ENCODE measurements at places on chromosomes 16 and 17.

- no peak for DNase-seq
Observed at GRCh38 chr17:44262654-44263225, 5.2 kb downstream of the SLC4A1 start.

DNA sequence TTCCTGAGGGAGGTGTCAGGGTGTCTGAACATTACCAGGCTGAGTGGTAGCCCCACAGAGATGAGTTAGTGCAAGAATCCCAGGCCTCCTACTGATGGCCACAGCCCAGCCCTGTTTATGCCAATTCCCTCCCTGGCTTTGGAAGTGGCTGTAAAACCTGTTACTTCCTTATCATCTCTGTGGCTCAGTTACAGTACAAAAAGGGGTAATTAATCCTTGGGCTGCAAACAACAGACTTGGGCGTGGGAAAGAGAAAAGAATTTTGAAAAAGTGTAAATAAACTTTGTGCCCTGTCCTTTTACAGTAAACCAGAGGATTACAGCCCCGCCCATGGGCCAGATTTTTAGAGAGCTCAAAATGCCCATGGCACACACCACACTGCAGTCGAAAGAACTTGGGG is 73.1 kb upstream of the AXIN2 start:
- no peak for DNase-seq

- DNase-seq, result no peak
Observed at GRCh38 chr17:57133486-57133885, 48.4 kb downstream of the AKAP1 start.

GRCh38 chr17:76822184-76822778 is 45.9 kb upstream of the MGAT5B start:
- no peak for DNase-seq

- DNase-seq, result no peak
Observed at GRCh38 chr17:44793885-44794842, 35.4 kb downstream of the ADAM11 start.

GRCh38 chr17:80035687-80035936 is at the start of gene TBC1D16:
Gene TBC1D16 (minus strand): TSS chr17:80035872. CDS start chr17:80013547, 22,325 bp downstream.
- no peak for DNase-seq

- no peak for DNase-seq
Observed at GRCh38 chr16:50857881-50858280, 116.0 kb downstream of the CYLD start.

GRCh38 chr17:28199115-28199514 is 119.9 kb upstream of the TMEM97 start:
- no peak for DNase-seq

DNA sequence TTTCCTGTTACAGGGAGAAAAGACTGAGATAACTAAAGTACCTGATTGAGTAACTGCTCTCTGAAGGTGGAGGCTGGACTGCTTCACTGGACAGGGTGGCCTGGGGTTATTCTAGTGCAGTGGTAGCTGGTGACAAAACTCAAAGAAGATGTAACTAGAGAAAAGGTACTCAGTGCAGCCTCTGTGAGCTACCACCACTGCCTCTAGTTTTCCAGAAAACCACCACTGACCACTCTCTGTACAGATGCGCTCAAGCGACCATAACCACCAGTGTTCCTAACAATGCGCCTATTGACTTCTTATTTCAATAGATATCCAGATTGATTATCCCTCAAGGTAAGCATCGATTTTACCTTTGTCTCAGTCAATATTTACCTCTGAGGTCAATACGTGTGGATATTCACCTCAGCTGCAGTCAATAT is 492.2 kb downstream of the WWOX start:
- DNase-seq, result no peak

DNA sequence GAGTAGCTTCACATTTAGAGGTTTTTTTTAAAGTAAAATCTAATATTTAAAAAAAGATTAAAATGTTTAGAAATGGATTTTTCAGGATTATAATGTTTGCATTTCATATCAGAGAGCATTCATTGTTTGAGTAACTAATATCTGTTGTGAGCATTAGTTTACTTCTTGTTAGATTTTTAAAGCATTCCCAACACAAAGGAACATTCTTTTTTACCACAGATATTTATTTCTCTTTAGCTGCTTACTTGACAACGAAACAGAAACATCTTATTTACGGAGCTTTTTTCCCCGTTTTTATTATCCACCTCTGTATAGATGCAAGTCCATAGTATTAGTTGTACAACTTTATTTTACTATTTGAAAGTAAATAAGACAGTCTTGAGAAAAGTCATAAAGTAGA is 53.0 kb downstream of the NFAT5 start:
- no peak for DNase-seq

DNA sequence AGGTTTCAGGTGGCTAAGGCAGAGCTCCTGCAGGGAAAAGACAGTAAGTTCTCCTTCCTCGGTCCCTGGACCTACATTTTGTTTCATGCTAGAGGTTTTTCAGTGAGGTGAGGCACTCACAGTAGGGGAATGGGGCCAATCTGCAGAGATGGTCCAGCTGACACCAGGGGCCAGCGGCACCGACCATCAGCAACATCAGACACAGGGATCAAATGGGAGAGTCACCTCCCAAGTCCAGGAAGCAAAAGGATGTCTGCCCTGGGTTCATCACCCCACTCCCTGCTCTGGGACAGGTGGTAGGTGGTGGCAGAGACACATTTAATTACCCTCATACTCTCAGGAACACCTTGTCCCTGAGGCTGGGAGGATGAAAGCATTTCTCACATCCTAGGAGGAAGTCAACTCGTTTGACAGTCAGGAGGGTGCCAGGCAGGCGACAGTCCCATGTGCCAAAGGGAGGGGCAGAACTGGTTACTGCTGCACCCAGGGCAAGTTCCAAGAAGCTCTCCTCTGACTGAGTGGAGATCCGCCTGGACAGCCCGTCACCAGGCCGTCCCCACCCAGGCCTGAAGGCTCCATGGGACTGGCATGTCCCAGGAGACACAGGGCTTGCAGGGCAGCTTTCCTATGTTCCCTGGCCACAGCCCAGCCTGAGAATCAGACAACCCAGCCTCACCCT is 19.2 kb downstream of the ATP6V0D1 start:
- no peak for DNase-seq

GRCh38 chr17:2034157-2034556 is 4.2 kb downstream of the DPH1 start:
- DNase-seq, result no peak

GRCh38 chr16:86050591-86051367 is 151.8 kb downstream of the IRF8 start:
- DNase-seq, result no peak

DNA sequence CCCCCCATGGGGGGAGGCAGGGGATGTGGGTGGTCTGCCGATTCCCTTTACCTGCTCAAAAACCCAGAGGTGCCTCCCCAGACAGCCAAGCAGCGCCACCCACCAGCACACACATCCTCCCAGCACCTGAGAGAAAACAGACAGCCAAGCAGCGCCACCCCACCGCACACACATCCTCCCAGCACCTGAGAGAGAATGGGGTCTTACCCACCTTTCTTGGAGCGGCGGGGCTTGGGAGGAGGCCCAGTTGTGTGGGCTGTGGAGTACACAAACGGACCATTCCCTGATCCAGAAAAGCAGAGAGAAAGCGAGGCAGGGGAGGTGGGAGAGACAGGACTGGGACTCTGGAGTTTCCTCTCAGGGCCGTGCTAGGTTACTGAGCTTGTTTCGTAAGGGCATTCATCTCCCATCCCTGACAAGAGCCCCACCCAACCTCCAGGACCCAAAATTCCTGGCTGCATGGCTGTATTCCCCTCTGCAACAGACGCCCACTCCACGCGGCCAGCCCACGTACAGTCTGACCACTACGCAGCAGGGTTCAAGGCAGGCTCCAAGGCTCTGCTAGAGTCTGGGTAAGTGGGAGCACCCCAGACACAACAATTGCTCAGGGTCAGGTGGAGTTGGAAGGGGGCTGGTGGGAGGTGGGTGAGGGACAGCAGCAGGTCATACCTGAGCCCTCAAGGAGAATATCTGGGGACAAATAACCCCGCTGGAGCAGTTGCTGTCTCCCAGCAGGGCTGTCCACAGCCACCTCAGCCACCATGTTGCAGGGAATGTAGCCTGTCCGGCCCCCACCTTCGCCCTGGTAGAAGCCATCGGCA is 22.3 kb downstream of the TSPOAP1 start:
- DNase-seq, result no peak

- no peak for DNase-seq
Observed at GRCh38 chr16:24736758-24737157, 7.3 kb downstream of the TNRC6A start.

DNA sequence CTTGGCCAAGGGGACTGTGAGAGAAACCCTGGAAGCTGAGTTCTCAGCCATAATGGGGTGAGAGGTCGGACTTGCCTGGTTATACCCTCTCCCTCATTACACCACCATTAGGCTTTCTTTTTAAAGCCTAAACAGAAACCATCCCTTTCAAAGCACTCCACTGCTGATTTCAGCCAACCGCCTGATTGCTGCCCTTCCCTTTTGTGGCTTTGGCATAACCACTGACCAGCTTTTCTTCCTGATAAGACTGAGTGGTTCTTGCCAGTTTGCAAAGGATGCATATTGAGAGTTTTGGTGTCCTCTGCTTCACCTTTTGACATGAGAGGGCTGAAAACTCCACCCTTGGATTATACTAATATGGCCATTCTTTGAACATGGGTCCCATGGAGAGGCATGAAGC is 308.2 kb upstream of the GOT2 start:
- no peak for DNase-seq

GRCh38 chr16:69057400-69058378 is 47.8 kb upstream of the HAS3 start:
- no peak for DNase-seq

GRCh38 chr17:75277664-75278071 is 6.6 kb upstream of the MIF4GD start:
- DNase-seq, result no peak

DNA sequence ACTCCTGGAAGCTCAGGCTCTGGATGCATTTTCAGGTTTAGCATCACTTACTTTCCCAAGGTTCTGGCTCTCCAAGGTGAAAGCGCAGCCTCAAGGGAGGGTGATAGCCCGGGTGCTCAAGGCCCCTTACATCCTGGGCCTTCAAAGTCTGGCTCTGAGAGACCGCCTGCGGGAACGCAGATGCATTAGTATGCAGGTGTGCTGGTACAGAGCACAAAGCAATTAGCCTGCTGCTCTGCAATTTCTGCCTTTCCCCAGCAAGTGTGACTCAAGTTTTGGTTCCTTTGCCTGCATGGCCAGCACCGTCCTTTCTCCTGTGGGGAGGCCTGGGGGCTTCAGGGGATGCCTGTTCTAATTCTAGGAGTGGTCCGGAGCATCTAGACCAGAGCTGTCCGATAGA is 116.2 kb downstream of the AATF start:
- DNase-seq, result no peak

DNA sequence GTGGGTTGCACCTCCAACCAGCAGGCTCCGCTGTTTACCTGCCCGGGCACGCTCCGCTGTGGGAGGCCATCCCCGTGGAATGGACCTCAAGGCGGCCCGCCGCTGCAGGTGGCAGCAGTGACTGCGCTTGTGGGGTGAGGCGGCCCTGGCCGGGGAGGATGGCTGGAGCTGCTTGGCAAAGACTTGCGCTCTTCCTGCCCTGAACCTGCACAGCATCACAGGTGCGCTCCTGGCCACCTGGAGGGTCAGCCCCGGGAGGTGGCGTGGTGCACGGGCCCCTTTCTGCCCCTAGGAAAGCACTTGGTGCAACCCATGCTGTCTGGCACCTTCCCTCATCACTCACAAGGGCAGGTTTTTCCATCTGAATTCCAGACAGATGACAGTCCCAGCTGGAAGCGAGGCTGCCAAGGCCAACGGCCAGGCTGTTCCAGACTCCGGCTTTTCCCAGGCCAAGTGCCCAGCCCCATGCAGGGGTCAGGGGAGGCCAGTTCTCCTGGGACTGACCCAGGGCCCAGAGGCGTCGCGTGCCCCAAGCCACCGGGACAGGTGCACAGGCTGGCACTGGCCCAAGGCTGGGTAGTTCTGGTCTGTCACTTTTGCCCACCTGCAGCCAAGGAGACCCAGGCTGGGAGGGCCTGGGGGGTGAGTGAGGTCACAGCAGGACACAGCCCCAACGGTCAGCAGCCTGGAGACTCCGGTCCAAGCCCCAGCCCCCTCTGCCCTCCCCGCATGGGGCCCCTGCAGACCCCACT is 13.3 kb downstream of the UTS2R start:
- no peak for DNase-seq

DNA sequence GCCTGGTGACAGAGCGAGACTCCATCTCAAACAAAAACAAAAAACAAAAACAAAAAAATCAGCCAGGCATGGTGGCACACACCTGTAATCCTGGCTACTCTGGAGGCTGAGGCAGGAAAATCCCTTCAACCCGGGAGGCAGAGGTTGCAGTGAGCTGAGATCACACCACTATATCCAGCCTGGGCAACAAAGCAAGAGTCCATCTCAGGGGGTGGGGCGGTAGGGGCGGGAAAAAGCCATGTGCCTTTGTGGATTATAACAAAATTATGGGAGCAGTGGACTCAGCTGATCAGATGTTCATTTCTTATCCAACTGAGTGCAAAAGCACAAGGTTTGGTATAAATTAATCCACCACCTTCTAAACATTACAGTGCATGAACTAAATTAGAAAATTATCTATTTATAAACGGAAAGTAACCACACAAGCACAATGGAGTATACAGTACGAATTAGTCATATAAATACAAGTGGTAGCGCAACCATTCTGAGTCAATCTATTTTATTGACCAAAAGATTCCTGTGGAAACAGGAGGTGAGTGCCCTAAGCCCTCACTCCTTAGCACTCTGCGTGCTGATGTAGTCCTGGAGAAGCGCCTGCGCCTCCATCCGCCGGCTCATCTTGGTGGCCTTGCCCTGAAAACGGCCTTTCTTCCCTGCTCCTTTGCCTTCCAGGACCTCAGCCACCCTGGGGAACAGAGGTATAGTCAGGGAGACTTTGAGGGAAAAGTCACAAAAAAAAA is 14.0 kb downstream of the AARSD1 start:
- DNase-seq, result no peak

DNA sequence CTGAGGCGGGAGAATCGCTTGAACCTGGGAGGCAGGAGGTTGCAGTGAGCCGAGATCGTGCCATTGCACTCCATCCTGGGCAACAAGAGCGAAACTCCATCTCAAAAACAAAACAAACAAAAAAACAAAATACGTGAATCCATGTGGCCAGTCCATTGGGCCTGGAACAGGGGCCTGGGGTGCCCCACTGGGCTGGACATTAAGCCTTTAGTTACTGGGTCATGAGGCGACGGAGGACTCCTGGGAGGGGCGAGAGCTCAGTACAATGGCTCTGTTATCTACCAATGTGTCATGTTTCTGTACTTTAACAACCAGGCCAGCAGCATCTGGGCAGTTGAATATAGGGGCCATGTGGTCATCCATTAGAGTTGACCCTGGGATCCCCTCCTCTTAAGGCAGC is 18.9 kb upstream of the CLEC18A start:
- DNase-seq, result no peak

GRCh38 chr17:36645422-36645821 is 44.0 kb downstream of the MRM1 start:
- DNase-seq, result no peak

DNA sequence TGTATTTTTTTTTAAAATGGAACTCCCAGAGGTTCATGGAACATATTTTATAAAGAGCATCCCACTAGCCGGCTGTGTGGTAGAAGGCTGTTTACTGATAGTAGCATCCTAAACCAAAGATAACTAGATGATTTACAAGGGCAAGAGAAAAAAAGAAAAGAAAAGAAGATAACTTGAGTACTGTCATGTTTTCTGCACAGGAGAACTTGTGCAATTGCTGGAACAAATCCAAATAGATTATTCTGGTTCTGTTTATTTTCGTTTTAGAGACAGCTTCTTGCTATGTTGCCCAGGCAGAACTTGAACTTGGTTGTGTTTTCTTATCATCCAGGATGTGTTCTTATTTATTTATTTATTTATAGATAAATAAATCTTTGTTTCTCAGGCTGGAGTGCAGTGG is 20.9 kb upstream of the PPM1D start:
- no peak for DNase-seq

GRCh38 chr16:2778630-2778958 is 1.5 kb upstream of the ELOB start:
- no peak for DNase-seq

All from CD4-positive, alpha-beta T cell treated with Interleukin-4 for 1 hour (primary cell).